ENCODE measurements at places on chromosomes 1 and 21.

- no peaks in the 10 kb centered on the region for H3K27me3 ChIP-seq
- no peak for DNase-seq
- H3K4me3 ChIP-seq = no peak overlapping the region
Observed at GRCh38 chr21:38460171-38460742, 38.0 kb downstream of the ERG start.

DNA sequence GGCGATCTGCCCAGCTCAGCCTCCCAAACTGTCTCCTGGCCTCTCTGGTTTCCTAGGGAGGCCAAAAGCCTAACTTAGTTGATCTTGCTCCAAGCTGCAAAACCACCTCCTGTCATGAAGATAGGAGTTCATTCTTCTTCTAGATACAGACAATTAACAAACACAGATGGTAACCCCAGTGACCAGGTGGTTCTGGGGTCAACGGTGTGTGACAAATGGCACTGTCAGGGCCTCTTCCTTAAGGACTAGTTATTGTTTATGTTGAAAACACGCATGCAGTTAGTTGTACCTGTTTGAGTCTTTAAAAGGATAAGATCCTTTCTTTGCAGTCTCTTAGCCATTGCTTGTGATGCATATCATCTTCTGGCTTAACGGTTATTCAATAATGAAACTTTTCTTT is 4.6 kb upstream of the UMODL1 start:
- no peak overlapping the region for H3K27ac ChIP-seq
- no peaks in the 10 kb centered on the region for H3K36me3 ChIP-seq
- no peak overlapping the region for H3K4me3 ChIP-seq
- DNase-seq = no peak
- H3K27me3 ChIP-seq = peaks cover 3% of the 10 kb centered on the region

- H3K27ac ChIP-seq = no peak overlapping the region
- H3K27me3 ChIP-seq = no peaks in the 10 kb centered on the region
- H3K4me3 ChIP-seq = no peak overlapping the region
- no peak for DNase-seq
Observed at GRCh38 chr1:104987210-104987609, 1237.5 kb downstream of the AMY1C start.

DNA sequence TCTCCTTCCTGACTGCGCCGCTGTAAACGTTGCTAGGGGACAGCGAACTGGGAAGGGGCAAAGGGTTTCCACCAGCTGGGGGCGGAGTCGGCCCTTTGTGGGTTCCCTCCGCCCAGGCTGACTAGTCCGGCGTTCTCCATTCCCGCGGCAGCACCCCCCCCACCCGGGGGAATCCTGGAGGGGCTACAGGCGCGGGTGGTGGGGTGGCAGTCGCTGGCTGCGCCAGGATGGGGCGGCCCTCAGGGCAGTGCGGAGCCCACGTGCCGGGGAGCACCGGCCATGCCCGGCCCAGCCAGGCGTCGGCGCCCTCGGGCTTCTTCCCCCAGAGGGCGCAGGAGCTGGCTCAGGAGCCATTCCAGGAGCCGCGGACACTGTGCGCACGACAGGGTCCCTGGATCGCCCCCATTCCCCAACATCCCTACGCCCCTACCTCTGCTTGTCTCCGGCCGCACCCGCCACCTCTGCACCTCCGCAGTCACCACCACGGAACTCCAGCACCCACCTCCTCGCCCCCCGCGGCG is 476 bp downstream of the BATF3 start:
- peak overlapping the region; percentile 90 for H3K27ac ChIP-seq
- H3K4me1 ChIP-seq = peaks cover 6% of the 10 kb centered on the region
- H3K36me3 ChIP-seq = no peaks in the 10 kb centered on the region
- no peaks in the 10 kb centered on the region for H3K27me3 ChIP-seq
- DNase-seq = peak; percentile 69
- H3K4me3 ChIP-seq = peak overlapping the region; percentile 57

DNA sequence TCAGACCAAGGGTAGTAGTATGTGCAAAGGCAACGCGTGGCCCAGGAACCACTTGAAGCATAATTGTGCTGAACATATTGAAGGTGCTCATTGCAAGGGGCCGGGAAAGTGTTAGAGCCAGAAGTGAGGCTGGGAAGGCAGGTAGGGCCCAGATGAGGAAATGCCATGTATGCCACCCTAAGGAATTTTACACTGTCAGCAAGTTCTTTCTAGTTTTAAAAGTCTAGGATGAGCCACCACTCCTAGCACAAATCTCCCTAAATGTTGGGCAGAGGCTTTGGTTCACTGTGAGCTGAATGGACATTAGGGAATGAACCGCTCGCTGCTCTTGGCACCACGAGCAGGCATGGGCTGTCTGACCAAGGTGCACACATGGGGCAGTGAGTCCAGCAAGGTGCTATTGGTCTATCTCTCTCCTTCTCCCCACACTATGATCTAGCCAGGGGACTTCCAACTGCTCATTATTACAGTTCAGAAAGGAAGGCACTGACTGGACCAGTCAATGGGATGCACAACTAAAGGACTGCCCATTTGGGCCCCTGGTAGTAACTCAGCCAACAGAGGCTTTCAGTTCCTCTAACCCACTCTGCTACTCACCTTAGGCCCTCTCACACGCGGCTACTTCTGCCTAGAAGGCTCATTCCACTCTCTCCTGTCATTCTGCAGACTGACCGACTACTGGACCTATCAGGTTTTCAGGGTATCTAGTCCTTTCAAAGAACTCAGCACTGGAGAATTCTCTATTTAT is 2.0 kb downstream of the KANK4 start:
- DNase-seq = no peak
- H3K27ac ChIP-seq = no peak overlapping the region
- peaks cover 14% of the 10 kb centered on the region for H3K4me1 ChIP-seq

- peaks cover 6% of the 10 kb centered on the region for H3K27me3 ChIP-seq
- no peak overlapping the region for H3K27ac ChIP-seq
- no peak for DNase-seq
- H3K36me3 ChIP-seq = no peaks in the 10 kb centered on the region
- H3K4me1 ChIP-seq = no peaks in the 10 kb centered on the region
Observed at GRCh38 chr1:213680677-213681325, 307.0 kb upstream of the PROX1 start.

- H3K27ac ChIP-seq = no peak overlapping the region
- no peaks in the 10 kb centered on the region for H3K36me3 ChIP-seq
- no peaks in the 10 kb centered on the region for H3K27me3 ChIP-seq
Observed at GRCh38 chr21:21188513-21189195, 190.4 kb downstream of the NCAM2 start.

DNA sequence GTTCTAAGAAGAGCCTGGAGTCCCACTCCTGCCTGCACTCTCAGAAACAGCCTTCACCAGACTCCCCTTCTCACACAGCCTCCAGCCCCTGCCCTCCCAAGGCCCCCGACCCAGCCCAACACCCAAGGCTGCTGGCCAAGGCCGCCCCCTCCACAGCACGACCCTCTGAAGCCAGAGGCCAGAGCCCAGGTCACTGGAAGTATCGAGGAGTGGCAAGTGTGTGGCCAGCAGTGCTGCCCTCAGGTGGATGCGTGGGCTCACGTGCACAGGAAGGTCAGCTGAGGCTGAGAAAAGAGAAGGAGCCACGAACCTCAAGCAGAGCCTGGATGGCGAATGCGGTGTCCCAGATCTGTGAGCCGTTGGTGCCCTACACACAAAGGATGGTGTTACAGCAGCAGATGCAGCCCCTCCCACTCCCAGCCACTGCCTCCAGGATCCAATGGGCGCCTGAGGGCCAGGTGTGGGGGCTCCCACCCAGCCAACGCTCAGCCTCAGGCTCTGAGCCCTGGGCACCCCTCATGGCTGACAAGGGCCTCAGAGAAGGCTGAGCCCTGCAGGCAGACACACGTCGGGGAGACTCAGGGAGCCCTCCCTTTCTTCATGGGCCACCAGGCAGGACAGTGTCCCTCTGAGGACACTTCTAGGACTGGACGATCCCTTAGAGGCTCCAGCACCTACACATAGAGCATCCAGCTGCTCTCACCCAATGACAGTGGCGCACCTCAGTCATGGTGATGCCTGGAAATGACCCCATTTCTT is 18.0 kb downstream of the LSS start:
- no peak overlapping the region for H3K4me3 ChIP-seq
- H3K36me3 ChIP-seq = peaks cover 96% of the 10 kb centered on the region

GRCh38 chr1:182262425-182262824 is 129.2 kb downstream of the GLUL start:
- H3K27me3 ChIP-seq = no peaks in the 10 kb centered on the region
- H3K4me1 ChIP-seq = no peaks in the 10 kb centered on the region
- no peaks in the 10 kb centered on the region for H3K36me3 ChIP-seq

DNA sequence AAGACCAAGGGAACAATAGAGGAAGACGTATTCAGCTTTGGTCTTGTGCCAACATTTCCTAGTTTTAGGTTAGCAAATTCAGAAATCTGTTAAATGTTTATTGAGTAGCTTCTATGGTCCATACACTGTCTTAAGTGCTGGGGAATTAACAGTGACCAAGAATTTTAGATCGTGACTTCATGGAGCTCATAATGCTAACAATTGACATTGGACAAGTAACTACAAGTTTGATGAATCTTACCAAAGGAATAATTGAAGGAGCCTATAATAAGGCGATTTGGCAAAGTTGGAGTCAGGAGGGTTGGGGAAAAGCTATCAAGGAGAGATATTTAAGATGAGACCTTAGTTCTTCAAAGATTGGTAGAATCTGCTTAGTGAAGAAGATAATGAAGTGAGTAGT is 1.4 kb upstream of the SLAMF9 start:
- no peak for DNase-seq
- H3K27me3 ChIP-seq = no peaks in the 10 kb centered on the region
- no peaks in the 10 kb centered on the region for H3K36me3 ChIP-seq
- H3K4me3 ChIP-seq = no peak overlapping the region
- no peak overlapping the region for H3K27ac ChIP-seq

DNA sequence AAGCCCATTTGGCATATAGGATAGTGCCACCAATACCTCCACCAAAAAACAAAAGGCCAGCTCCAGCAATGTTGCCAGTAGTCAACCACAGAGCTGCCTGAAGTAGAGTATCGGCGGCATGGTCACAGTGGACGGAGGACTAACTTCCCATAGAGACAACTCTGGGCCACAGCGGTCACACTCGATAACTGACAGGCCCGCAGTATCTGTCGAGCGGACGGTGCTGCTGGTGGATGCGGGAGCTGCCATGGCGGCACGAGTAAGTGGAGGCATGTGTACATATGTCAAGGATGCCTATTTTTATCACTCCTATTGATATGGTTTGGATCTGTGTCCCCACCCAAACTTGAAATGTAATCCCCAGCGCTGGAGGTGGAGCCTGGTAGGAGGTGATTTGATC is 4.1 kb downstream of the KRTAP12-1 start:
- no peaks in the 10 kb centered on the region for H3K4me1 ChIP-seq
- peak; percentile 44 for DNase-seq
- no peaks in the 10 kb centered on the region for H3K27me3 ChIP-seq
- H3K4me3 ChIP-seq = no peak overlapping the region
- no peak overlapping the region for H3K27ac ChIP-seq

GRCh38 chr1:17372955-17373354 is 959 bp downstream of the PADI6 start:
- no peak for DNase-seq
- H3K4me3 ChIP-seq = no peak overlapping the region
- no peaks in the 10 kb centered on the region for H3K27me3 ChIP-seq
- H3K4me1 ChIP-seq = no peaks in the 10 kb centered on the region
- no peak overlapping the region for H3K27ac ChIP-seq
- no peaks in the 10 kb centered on the region for H3K36me3 ChIP-seq

GRCh38 chr1:198156745-198157240 is at the start of gene NEK7:
TSS of gene NEK7 (plus strand) at chr1:198156998. CDS start at chr1:198232581, 75,583 bp downstream.
- peak within 1 kb of the TSS; percentile 87 for H3K4me3 ChIP-seq
- no peaks in the 10 kb centered on the region for H3K4me1 ChIP-seq
- H3K27ac ChIP-seq = peak within 1 kb of the TSS; percentile 96
- no peaks in the 10 kb centered on the region for H3K36me3 ChIP-seq
- peak; percentile 86 for DNase-seq

GRCh38 chr1:20321573-20321972 is 30.9 kb downstream of the VWA5B1 start:
- no peak overlapping the region for H3K4me3 ChIP-seq
- H3K27me3 ChIP-seq = no peaks in the 10 kb centered on the region
- no peak overlapping the region for H3K27ac ChIP-seq
- H3K4me1 ChIP-seq = no peaks in the 10 kb centered on the region
